ENCODE measurements at places on chromosomes 4 and X.

DNA sequence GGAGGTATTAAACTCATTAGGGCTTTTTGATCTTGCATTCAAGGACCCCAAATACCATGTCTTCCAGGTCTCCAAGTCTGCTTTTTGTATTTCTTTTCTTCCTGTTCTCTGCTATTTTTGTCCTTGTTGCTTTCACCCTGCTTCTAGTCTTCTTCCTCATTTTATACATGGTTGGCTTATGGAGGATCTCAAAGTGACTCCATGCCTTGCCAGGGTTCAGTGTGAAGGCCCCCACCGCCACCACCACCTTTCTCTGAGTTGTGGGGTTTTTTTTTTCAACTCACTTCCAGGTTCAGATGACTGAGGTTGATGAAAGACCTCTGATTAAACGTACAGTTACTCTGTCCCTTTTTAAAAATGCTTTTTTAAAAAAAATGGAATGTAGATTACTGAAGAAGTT lies 96.3 kb downstream of the MAML3 start:
- no peak for DNase-seq

DNA sequence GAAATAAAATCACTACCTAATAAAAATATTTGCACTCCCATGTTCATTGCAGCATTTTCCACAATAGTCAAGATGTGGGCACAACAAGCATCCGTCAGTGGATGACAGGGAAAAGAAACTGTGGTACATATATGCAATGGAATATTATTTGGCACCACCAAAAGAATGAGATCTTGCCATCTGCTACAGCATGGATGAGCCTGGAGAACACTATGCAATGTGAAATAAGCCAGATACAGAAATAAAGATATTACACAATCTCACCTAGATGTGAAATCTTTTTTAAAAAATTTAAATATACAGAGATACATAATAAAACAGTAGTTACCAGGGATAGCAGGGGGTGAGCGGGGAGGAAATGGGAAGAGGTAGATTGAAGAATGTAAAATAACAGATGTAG lies 44.8 kb downstream of the LDB2 start:
- DNase-seq, result no peak

- DNase-seq, result no peak
Observed at GRCh38 chr4:168978001-168978700, 31.9 kb downstream of the CBR4 start.

DNA sequence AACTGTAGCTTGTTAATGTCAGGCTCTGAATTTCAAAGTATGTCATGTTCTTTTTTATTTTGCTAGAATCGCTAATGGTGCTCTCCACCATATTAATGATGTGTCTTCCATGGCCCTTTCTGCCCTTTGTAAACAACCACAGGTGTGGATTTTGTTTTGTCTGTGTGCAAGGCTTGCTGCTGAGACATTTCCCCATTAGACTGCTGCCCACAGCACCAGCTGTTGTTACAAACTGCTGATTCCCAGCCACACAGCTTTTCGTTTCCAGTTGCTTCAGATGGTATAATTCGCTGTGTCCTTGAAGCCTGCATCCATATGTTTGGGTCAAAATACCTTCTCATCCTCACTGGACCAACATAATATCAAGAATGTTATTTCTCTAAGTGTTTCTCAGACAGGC lies 32.8 kb downstream of the KCNIP4 start:
- DNase-seq, result no peak

- DNase-seq, result no peak
Observed at GRCh38 chr4:75189711-75190335, 256.9 kb downstream of the PARM1 start.

DNA sequence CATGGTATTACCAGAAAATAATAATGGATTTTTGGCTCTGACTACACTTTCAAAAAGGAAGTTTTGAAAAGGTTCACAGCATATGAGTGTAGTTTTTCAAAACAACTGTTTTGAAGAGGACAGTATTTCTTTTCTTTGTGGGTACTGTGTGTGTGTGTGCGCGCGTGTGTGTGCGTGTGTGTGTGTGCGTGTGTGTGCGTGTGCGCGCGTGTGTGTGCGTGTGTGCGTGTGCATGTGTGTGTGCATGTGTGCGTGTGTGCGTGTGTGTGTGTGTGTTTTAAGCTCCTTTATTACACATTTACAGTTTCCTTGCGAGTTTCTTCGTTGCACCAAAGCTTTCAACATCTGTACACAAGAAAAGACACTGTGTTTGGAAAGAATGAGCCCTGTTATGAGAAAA lies 755.4 kb downstream of the SH3BGRL start:
- no peak for DNase-seq
